ENCODE measurements at places on chromosomes 3 and 15.

DNA sequence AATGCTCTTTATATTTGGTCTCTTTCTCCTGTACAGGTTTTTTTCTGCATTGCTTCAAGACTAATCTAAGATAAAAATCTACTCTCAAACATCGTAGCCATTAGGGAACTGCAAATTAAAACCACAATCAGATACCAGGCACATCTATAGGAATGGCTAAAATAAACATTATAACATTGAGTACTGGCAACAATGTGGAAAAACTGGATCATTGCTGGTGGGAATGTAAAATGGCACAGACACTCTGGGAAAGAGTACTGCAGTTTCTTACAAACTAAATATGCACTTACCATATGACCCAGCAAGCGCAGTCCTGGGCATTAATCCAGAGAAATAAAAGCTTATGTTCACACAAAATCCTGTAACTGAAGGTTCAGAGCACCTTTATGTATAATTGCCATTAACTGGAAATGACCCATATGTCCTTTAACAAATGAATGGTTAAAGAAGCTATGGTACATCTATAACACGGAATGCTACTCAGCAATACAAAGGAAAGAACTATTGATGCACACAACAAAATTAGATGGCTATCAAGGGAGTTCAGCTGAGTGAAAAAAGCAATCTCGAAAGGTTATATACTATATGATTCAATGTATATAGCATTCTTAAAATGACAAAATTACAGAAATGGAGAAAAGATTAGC lies 6.3 kb downstream of the ABCC5 start:
- no peak for DNase-seq

GRCh38 chr3:158748237-158748828 lies 16.1 kb upstream of the RARRES1 start:
- DNase-seq, result no peak

DNA sequence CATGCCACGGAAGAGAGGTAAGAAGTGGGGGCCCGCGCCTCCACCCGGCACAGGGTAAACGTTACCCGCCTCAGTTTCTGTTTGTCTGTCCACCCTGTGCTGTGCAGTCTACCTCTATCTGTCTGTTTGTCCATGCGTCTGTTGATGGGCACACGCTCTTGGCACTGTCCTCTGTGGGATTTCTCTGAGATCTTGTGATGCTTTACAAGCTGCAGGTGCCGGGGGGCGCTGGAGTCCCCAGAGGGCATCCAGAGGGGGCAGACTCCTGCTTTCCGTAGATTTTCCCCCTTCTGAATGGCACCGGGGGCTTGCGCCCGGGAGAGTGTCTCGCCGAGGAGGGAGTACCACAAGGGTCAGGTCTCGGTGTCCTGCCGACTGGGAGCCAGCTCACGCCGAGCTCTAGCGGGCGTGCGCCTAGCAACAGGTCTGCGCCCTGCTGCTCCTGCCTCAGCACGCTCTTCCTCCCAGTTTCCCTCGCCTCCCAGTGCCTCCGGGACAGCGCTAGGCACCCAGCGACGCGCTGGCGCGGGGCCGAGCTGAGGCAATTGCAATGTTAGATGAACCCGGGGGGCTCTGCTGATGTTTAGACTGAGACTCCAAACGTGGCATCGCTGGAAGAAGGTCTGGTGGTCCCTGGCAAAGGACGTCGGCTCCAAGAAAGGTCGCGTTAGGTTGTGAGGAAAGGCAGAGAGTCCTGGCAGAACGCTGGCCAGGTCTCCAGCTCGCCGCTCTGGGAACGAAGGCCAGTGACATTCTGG lies 667 bp downstream of the CEMIP start:
- DNase-seq, result no peak

GRCh38 chr3:174098746-174099145 lies 701.2 kb downstream of the NLGN1 start:
- no peak for DNase-seq

DNA sequence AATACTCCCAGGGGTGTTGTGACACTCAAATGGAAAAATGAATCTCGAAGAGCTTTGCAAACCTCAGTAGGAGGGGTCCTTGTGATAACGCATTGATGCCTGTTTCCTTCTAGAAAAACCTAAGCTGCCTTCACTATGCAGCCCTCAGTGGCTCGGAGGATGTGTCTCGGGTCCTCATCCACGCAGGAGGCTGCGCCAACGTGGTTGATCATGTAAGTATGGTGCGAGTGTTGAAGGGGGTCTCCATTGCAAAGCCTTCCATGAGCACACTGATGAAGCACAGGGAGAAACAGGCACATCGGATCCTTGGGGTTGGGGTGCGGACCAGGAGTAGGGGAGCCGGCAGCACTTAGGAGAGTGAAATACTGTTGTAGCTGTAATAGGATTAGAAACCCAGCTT lies 22.3 kb downstream of the ANKDD1A start:
- no peak for DNase-seq

DNA sequence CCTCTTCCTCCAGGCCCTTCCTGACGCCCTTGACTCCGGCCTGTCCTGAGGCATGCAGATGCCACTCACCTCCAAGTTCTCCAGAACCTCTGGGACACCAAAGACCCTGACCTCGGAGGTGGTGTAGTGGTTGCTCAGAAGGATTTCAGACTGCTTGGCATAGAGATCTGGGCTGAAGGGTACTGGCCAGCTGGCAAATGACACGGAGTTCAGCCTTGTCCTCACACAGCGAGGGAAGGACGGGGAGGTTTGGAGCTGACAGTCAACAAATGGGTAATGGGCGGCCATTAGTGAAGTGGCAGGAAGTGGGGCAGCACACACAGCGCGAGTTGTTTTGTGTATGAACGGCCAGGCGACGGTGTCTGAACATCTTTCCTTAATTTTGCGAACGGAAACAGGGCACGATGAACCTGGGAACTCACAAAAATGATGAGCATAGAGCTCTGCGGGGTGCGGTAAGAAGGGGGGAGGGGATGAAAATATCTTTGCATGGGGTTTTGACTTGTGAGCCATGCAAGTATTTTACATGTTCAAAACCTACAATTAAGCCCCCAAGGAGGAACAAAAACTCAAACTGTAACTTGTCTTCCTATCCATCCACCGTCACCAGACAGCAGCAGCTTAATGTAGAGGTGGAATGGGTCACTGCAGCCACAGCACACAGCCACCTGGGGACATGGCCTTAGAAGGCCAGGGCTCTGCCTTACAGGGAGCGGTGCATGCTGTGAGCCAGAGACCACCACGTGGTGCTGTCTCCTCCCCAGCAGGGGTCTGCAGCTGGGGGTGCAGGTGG lies 43.6 kb upstream of the RPL32 start:
- DNase-seq, result no peak

Data from activated CD4-positive, alpha-beta T cell treated with anti-CD3 and anti-CD28 coated beads, Interleukin-2, Interleukin-6, amounts not matched to agents 100 ng/mL and 50 ng/mL, durations not matched to agents 16 hours and 8 hours (primary cell).